ENCODE measurements at places on chromosomes 2 and 18.

DNA sequence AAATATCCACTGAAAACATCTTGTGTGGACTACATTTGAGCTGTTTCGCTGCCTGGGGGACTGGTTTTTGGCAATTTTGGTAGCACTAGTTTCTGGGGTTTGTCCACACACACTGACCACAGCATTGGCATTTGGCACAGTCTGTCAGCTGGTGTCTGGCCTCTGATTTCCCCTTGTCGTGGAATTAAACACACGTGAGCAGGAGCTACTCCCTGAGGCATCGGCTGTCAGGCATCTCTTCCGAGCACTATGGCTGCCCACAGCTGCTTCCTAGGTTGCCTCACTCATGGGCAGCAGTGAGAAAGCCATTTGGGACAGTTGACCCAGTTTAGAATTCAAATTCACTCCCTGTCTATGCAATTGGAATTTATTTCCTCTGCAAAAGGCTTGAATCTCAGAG lies 46.8 kb upstream of the FZD5 start:
- DNase-seq: no peak

DNA sequence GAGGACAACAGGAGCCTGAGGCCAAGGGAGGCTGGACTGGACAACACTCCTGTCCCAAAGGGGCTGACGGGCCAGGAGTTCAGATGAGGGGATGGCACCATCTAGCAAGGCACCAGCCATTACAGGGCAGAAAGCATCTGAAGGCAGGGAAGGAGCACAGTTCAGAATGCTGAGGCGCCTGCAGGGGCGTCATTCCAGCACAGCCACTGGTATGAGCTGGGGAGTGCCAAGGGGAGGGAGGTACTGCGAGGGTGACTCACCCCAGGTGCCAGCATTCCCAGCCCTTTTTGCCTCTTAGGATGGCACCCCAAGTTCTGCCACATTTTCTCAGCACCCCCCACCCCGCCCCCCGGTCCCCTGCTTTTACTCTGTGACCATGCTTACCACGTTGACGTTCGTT lies 129.8 kb upstream of the EPAS1 start:
- DNase-seq: no peak

DNA sequence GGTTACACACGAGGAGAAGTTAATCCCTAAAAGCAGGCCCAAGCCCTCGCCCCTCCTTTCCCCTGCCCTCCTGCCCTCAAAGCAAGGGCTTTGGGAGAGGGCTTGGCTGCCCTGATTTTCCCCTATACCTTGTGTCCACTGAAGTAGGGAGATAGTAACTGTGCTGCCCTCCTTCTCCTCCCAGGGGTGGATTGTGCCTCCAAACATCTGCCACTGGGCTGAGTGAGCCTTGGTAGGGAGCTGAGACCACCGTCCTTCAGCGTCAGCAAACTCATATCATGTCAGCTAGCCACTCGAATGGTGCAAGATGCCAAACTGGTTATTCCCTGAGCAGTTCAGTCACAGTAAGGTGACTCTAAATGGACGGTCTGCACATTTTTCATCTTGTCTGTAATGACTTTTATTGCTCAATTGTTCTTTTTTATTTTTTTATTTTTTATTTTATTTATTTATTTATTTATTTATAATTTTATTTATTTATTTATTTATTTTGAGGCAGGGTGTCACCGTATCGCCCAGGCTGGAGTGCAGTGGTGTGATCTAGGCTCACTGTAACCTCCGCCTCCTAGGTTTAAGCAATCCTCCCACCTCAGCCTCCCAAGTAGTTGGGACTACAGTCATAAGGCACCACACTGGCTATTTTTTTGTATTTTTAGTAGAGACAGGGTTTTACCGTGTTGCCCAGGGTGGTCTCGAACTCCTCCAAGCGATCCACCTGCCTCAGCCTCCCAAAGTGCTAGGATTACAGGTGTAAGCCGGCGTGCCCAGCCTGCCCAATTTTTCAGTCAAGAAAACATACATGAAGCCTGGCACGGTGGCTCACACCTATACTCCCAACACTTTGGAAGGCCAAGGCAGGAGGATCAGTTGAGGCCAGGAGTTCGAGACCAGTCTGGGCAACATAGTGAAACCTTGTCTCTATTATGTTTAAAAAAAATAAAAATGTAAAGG lies 8.7 kb downstream of the PCBP1 start:
- DNase-seq: no peak

GRCh38 chr2:103010751-103011150 lies 248.9 kb downstream of the TMEM182 start:
- no peak for DNase-seq

- DNase-seq: no peak
Measured at GRCh38 chr18:13513021-13513420, 213.3 kb downstream of the FAM210A start.

DNA sequence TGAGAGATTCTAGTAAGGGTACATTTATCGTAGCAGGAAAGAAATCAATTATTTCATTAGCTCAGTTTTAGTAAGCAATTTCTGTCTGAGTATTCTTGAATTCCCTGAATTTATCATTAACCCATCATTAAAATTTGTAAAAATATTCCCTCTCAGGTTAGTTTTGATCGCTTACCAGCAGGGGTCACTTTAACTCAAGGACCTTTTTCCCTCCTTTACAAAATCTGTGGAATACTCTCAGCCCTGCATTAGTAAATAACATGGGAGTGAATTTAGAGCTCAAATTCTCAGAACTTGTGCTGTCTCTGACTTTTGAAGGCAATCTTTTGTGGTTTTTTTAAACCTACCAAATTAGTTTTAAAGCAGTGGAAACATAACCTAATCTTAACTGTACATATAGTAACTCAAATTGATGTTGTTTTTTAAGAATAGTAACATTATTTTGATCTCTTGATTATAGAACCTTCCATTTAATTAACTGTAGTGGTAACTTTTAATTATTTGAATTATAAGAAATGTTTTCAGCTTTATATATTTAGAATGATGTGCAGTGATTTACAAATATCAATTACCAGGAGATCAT lies 97.2 kb downstream of the AGPS start:
- no peak for DNase-seq

GRCh38 chr2:197174539-197175094 lies 136.0 kb downstream of the ANKRD44 start:
- DNase-seq: no peak

DNA sequence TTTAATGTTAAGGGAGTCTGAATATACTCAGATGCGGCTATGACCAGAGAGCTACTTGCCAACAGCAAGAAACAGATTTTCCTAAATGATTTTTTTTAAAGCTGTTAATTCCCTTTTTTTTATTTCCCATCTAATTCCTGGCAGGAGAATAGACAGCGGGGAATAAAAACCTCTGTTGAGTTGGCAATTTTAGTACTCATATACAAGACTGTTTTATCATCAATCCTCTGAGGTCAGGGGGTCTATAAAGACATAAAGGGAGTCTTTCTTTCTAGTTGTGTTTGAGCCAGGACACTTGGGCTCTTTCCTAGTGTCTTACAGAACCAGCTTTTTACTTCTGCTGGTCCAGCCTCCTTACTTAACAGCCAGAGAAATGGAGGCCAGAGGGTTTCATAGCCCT lies 29.4 kb downstream of the MAIP1 start:
- DNase-seq: no peak

GRCh38 chr2:207750345-207750744 lies 19.4 kb downstream of the FZD5 start:
- DNase-seq: no peak

DNA sequence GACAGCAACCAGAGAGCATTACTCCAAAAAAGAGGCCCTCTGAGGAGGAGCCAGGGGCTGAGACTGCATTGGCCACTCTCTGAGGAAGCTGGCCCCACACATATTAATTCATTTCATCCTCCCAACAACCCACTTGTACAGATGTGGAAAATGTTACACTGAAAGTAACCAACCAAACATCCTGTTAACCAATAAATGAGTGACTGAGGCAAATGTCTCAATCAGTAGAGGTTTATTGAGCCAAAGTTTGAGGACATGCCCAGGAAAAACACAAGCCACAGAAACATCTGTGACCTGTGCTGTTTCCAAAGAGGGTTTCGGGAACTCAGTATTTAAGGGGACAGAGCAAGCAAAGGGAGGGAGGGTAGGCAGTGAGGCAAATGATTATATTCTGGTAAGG lies 53.0 kb downstream of the SKA1 start:
- DNase-seq: no peak

- no peak for DNase-seq
Measured at GRCh38 chr18:59820663-59821062, 79.1 kb upstream of the PMAIP1 start.

DNA sequence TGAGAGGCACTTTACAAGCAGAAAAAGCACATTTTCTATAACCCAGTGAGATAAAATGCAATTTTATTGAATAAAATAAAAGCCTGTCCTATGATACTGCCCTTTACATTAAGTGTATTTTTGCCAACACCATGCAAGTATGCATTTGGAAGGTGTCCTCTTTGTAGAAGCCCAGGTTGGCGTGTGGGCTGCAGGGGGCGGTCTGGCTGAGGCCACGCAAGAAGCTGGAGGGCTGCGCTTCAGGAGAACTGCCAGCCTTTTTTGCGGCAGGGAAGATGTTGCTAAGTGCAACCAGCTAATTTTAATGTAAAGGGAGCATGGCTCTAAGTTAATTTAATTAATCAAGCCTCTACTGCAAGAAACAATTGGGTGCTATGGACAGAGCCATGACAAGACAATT lies 562.8 kb upstream of the SALL3 start:
- no peak for DNase-seq

GRCh38 chr2:139366681-139367080 lies 586.5 kb upstream of the NXPH2 start:
- no peak for DNase-seq

DNA sequence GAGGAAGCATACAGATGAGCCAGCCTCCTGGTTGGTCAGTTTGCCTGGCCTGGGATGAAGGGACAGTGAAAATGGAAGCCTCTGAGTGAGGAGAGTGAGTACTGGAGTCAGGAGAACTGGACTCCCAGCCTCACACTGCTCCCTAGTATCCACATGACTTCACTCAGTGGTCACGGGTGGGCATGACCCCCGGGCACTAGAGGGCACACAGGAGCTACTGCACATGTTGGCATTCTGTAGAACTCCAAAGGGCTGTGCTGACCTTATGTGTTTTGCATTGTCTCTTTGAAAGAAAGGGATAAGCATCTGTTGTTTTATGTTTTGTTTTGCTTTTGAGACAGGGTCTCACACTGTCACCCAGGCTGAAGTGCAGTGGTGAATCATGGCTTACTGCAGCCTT lies 23.7 kb downstream of the NCAPH start:
- DNase-seq: peak; percentile 32

DNA sequence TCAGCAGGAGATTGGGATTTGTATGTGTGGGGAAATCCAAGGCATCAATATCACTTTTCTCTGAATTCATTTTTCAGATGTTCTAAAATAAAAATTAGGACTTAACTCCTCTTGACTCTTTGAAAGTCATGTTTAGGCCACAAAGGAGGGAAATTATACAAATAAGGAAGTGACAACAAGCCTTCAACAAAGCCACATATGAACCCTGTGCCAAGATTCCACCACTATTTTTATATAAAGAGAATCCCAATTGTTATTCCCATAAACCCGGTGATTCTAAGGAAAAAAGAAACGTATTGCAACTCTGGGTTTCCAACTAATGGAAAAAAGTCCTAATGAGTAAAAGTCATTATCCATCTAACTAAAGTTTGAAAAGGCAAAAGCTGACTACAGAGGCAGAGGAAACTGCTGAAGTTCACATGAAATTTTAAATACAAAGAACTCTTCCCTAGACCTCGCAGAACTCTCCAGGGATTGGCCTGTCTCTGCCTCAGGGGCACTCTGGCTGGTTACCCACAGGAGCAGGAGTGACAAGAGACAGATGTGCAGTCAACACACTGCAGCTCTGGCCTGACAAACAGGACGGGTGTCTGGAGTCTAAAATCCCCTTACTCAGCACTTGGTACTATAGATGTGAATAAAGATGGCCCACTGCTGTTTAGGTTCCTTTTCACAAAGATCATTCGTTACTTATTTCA lies 11.5 kb downstream of the NPC1 start:
- no peak for DNase-seq

GRCh38 chr2:208274748-208275147 lies 8.7 kb downstream of the PIKFYVE start:
- no peak for DNase-seq

GRCh38 chr2:207397917-207398655 lies 131.7 kb upstream of the CREB1 start:
- DNase-seq: no peak
